ENCODE measurements at places on chromosomes 4 and X.

- DNase-seq = no peak
These were observed 468.6 kb downstream of the INPP4B start for GRCh38 chr4:142377342-142378091.

DNA sequence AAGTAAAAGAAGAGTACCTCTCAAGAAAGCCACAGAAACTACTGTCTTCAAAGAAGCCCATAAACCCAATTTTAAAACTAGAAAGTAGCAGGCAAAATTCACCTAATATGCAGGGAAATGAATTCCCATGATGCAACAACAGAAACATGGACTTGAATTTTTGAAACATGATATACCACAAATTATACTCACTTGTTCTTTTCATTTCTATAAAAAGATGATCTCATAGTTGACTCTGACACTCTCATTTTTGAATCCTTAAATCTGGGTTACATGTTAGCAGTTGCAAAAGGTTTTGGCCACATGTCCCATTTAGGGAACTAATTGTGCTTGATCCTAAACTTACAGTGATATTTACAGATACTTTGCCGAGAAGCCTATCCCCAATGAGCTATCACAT is 1130.8 kb downstream of the FAT4 start:
- DNase-seq = no peak

DNA sequence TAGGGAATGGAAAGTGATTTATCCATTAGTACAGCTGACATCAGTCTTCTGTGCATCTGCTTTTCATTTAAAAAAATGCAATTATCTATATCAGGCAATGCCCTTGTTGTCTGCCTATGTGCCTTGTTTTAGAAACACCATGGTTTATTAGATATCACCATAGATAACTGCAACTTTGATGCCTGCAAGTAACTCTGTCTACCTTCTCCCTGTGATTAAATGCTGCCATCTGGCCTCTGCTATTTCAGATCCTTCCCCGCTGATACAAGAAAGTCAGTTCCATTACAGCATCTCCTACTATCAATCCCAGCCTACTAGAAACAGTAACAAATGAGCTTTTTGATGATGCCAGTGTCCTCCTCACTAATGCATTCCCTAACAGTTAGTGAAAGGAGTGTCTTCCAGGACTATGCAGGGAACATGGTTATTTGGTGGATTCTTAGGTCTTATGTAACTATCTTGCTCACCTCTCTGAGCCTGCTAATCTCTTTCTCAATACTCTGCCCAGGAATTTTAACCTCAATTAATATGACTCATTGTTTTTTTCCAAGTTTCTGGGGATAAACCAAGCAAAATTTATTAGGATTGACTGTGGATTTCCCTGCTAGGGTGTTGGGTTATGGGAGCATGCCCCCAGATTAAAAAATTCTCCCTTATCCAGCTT is 444.9 kb downstream of the RAPGEF2 start:
- no peak for DNase-seq

DNA sequence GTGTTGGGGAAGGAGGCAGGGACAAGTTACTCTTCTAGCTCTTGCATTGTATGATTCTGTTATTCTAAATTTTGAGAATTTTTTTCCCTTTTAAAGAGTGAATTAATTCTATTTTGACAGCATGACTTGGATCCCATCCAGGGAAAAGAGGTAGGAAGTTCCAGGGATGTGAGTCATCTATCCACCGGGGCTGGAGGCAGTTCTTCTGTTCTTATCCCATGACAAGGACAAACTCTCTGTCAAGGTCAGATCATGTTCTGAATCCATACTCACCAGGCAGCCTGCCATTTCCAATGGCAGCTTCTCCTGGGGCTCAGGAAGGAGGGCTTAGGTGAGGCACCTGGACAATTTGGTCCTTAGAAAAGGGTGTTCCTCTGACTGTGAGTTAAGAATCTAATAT is 132.0 kb upstream of the MED14 start:
- DNase-seq = no peak

DNA sequence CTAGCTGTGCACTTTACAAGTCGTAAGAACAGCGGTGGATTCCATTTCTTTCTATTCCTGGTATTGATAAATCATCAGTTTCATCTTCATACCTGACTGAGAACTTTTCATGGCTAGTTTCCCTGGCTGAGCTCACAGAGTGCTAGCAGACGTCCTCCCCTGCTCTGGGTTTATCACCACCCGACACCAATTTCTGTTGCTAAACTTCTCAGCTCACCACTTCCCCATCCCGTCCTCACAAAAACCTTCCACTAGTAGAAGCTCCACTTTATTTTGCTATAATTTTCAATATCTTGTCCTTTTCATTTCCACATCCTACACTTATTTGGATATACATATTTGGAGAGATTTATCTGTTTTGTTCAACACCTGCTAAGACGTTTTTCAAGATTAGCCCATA is 869.4 kb upstream of the FRG1 start:
- no peak for DNase-seq

DNA sequence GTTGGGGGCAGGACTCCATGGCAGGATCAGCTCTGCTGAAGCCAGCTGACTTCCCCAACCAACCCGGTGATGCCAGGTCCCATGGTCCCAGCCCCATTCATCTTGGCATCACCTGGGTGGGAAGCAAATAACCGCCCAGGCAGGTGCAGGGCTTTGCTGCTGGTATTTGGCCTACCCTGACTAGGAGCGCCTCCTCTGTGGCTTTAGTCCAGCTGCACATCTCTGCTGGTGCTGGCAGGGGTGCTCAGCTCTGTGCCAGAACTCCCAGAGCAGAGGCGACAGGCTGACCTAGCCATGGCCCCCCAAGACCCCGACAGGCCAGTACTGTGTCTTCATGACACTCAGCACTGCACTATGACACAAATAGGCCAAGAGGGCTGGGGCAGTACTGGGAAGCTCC is 64.4 kb downstream of the STARD8 start:
- DNase-seq = no peak

DNA sequence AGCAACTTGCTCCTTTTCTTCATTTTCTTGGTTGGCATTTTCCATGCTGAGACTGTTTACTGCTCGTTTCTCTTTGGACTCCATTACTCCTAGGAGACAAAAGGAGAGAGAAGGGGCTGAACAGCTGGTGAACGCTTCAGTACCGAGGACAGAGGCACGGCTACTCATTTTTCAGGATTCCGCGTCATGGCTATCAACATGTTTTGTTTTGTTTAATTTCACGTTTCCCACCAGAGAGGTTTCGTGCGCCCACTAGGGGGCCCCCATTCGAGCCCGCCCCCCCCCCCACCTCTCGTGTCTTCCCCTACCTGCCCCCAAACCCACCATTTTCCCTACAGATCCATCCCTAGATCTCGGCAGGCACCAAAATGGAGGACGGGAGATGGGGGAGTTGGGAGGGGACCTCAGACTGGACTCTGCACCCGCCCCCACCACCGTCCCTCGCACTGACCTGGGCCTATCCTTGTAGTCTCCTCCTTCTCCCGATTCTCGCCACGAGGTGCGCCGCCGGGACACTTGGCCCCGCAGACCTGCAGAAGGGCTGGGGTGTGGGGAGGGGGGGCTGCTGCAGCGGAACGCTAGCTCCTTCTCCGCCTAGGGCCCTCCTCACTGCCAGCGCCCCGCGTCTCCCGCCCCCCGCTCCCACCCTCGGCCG is 653 bp downstream of the BEX1 start:
- peak; percentile 3 for DNase-seq

DNA sequence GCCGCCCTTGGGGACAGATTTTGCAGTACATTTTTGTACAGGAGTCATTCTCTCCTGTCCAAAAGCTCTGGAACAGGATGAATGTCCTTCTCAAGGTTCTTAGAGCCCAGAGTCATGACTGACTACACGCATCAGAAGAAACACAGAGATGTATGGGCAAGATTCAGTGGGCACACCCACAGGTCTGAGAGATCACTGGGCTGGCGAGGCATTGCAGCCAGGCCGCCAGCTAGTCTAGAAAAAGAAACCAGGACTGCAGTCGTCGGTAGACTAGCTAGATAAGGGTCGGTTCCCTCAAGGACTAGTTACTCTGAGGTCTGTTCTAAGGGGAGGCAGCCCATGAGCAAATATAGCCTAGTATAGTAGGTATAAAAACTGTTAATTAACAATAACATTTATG is 19.8 kb downstream of the GBA3 start:
- DNase-seq = no peak

GRCh38 chr4:36317721-36318120 is 36.3 kb downstream of the DTHD1 start:
- no peak for DNase-seq
